ENCODE measurements at places on chromosomes 12 and 14.

- no peak for DNase-seq
Measured at GRCh38 chr14:54864526-54864925, 38.1 kb downstream of the GCH1 start.

DNA sequence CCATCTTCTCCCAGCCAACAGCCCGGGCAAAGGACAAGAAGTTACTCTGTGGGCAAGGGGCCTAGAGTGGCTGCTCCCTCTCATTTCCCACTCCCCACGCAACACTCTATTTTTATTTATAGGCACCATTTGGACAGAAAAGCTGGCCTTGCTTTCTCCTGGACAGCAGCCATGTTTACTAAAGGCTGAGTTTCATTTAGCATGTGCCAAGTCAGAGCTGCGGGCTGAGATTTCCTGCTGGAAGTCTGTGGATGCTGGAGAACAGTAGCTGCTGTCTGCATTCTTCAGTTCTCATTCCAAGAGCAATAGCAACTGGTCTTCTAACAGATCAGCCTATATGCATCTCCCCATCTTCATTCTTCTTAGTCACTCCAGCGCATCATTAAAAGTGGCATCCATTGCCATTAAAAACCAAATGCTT is 8.3 kb downstream of the COL2A1 start:
- no peak for DNase-seq

- DNase-seq = no peak
Measured at GRCh38 chr12:76685246-76685678, 78.7 kb upstream of the ZDHHC17 start.

GRCh38 chr12:112716099-112717093 is 75.2 kb upstream of the RPH3A start:
- DNase-seq = no peak

GRCh38 chr12:12033824-12034223 is 36.9 kb upstream of the BCL2L14 start:
- no peak for DNase-seq

GRCh38 chr14:89723930-89724627 is 230.5 kb downstream of the EFCAB11 start:
- no peak for DNase-seq

DNA sequence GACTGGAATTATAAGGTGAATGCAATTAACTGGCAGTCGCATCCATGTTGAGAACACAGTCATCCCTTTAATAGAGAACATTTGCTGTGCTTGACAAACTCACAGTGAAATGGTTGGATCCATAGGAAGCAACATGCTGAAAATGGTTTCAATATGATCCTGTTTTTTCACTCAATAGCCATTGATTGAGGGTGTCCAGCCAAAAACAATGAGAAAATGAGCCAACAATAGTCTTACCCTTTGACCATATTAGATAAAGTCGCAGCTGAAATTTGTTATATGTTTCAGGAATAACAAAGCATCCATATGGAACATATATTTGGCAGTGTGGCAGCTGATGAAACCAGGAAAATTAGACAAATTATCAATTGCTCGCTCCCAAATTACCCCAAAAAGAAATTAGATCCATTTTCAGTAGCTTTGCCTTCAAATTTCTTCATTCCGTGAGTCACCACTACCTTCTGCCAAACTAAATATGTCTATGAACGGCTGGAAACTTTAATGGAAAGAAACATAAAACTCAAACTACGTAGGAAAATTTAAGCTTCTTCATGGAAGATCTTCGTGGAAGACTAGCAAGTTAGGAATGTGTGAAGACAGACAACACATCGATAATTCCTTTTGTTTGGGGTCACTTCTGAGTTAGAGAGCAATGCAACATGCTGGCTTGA is 17.4 kb downstream of the IGF1 start:
- DNase-seq = no peak

GRCh38 chr12:10505620-10506019 is at the start of gene EIF2S3B:
Gene EIF2S3B, plus strand, starts transcription at chr12:10505890. Its CDS starts 13 bp downstream, at chr12:10505903.
- DNase-seq = no peak

GRCh38 chr14:36835128-36835527 is 173.5 kb downstream of the PAX9 start:
- no peak for DNase-seq

DNA sequence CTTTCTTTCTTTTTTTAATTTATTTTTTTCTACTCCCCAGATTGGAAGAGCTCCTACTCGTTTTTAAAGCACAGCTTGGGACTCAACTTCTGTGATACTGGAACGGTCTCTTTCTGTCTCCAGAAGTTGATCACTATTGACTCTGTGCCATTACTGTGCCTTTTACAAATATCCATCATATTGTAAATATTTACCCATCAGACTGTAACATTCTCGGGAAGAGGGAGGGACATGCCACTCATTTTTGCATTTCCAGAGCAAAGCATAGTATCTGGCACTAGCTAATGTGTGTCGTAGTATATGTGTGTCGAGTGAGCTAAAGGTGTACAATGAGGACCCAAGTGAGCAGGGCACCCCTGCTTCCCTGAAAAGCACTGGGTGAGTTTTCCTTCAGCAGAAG is 24.0 kb upstream of the GSG1 start:
- no peak for DNase-seq

DNA sequence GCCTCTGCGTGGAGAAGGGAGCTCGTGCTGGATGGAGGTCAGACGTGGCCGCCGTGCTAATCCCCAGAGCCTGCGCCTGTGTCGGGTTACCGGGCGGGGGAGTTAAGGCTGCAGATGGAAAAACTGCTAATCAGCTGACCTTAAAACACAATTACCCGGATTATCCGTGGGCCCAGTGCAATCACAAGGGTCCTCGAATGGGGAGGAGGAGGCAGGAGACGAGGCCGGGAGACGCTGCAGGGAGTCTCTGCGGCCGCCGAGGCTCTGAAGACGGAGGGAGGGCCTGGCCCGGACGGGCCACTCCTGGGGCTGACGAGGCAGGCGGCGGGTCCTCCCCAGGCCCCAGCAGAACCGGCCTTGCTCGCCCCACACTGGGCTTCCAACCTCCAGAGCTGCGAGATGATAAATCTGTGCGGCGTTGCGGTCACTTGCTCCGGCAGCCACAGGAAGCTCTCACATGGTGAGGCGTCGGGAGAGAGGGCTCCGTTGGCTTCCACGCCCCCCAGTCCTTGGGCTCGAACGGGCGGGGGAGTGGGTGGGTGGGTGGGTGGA is 32.9 kb upstream of the FBRSL1 start:
- peak; percentile 82 for DNase-seq

DNA sequence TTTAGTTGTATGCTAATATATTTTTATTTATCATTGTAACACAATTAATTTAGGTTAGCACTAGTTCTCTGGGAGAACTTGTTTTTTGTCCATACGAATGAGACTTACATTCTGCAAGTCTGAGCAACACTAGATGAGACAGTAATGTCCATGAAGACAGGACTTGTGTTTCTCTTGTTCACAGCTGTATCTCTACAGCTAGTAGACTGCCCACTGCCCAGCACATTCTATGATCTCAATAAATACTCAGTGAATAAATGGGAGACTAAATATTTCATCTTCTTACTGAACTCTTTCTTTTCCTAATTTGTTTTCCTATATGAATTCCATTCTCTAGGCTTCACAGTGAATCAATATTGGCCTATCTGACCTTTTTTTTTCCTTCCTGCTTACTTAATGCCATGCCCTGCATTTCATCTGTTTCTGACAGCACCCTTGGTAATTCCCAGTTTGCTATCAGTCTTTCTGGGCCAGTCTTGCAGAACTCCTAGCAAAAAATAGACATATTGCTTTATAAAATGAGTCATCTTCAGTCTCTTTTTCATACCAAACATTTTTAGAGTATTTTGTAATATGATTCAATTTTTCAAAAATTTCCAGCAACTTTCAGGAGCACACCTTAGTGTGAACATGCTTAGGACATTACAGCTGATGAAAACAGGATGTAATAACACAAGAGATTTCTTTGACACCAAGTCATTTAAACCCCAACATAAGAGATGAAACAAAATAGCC is 185.5 kb upstream of the ATP2B1 start:
- no peak for DNase-seq

DNA sequence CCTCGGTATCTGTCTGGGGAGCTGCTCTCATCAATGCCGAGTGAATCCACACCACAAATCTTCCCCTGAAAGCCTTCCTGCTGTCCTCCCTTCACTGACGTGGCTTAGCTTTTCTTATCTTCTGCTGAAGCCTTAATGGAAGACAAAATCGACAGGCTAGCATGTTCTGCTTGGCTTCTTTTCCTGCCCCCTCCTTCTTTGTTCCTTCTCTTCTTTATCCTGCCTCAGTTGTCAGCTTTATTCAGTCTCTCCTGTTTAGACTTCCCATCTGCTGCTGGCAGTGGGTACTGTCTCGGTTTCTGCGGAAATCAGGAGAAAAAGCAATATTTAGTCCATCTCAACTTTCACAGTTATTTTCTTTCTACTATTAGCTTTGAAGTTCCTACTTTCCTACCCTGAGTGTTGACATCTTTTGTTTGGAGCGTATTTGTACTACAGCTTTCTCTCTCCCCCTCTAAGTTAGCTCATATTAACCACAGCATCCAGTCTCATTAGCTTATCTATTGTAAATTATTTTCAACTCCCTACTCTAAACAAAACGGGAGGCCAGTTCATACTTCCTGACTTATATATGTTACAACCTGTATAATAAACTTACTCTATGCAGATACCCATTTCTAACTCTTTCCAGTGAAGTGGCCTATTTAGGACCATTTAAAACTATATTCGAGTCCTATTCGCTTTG is 226.0 kb downstream of the DACT1 start:
- DNase-seq = no peak

DNA sequence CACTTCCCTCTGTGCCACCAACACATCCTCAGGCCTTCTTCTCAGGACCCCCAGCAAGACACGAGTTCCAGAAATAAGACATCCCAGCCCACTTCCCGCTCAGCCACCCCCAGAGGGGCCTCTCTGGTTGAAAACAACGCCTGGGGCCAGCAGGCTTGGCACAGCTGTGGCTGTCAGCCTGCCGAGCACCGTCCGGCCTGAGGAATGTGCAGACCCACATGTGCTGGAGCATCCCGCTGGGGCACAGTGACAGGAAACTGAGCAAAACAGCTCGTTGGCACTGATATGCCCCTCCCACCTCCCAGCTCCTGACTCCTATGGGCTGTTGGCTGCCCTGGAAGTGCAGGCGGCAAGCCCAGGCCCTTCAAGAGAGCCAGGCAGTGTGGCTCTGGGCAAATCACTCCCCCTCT is 1.4 kb downstream of the SYNE3 start:
- no peak for DNase-seq

GRCh38 chr14:69553252-69553651 is 21.4 kb downstream of the CCDC177 start:
- no peak for DNase-seq

DNA sequence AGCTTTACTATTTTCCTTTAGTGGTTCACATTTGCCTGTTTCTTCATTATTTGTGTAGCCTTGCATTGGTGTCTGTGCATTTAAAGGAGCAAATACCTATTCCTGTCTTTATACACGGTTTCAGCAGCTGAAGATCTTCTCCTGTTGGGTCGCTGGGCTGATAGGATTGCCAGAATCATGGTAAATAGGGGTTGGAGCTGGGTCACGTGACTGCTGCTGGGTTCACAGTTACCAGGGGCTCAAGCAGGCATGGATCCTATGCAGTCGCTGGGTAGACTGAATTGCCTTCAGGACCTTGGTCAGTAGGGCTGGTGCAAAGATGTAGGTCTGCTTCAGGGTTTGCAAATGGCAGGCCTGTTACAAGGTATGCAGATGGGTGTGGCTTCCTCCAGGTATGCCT is 398.4 kb downstream of the RPS29 start:
- no peak for DNase-seq

- no peak for DNase-seq
Measured at GRCh38 chr12:132244724-132245295, 84.6 kb downstream of the GALNT9 start.

- no peak for DNase-seq
Measured at GRCh38 chr14:34036319-34036766, 85.5 kb upstream of the EGLN3 start.

DNA sequence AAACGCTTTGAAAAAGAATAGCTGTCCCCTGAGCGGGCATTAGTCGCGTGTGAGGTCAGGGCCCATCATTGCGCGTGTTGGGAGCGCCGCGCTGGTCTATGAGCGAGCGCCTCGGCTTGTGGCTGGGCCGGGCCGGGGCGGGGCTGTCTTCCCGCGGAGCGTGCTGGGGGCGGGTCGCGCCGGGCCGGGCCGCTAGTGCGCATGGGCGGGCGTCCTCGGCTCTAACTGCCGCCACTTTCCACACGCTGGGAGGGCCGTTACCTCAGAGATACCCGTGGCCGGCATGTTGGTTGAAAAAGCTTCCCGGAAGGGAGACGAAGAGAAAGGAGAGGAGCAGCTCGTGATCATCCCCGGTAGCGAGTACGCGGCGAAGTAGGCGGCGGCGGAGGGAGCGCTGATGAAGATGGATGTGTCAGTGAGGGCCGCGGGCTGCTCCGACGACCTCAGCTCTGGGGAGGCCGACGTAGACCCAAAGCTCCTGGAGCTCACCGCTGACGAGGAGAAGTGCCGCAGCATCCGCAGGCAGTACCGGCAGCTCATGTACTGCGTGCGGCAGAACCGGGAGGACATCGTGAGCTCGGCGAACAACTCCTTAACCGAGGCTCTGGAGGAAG is at the start of gene EID3:
TSS of gene EID3 (plus strand) at position 202 of the 614 bp plus-strand sequence. CDS start at position 398, 196 bp downstream.
- no peak for DNase-seq

GRCh38 chr12:16542586-16542985 is 63.4 kb downstream of the LMO3 start:
- no peak for DNase-seq

- DNase-seq = no peak
Measured at GRCh38 chr12:10771132-10771733, 31.2 kb downstream of the TAS2R7 start.

All from D721Med (cell line).